Muscle of leg (tissue), 16 donors: ENCODE measurements at places on chromosomes 13 and 19. TPM values are rescaled to one million over a fixed set of nuclear protein-coding genes. Genes with fewer than 3 reads are reported as not detected.

Gene CEACAM16
- polyA plus RNA-seq = 0.58 TPM

Gene MAP4K1
- 8.4 TPM for polyA plus RNA-seq

Gene HCST
- 5.5 TPM for polyA plus RNA-seq

Gene TNFRSF19
- polyA plus RNA-seq = 13.4 TPM

Gene DHDH
- polyA plus RNA-seq = 0.45 TPM

Gene LRRC4B
- polyA plus RNA-seq = 11.9 TPM

Gene PAK4
- 17.1 TPM for polyA plus RNA-seq

DNA sequence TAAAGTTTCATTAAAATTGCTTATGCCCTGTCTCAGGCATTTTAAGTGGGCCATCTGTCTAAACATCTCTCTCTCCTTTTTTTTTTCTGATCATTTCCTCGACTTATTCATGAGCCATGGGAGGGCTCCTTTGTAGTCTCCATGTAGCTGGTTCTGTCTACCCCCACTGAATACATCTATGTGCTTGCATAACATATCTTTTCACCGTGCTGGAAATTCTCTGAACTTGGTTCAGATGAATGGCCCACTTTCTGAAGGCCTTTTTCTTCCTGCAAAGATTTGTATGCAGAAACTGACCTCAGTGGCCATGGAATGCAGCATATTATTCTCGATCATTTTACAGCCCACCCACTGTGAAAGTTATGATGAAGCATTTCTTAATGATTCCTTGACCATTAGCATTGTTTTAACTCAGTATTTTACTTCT, 225.3 kb downstream of the GGACT start:
- DNase-seq = peak; percentile 22

GRCh38 chr13:26660766-26661165, 99.8 kb downstream of the GPR12 start:
- DNase-seq = no peak

DNA sequence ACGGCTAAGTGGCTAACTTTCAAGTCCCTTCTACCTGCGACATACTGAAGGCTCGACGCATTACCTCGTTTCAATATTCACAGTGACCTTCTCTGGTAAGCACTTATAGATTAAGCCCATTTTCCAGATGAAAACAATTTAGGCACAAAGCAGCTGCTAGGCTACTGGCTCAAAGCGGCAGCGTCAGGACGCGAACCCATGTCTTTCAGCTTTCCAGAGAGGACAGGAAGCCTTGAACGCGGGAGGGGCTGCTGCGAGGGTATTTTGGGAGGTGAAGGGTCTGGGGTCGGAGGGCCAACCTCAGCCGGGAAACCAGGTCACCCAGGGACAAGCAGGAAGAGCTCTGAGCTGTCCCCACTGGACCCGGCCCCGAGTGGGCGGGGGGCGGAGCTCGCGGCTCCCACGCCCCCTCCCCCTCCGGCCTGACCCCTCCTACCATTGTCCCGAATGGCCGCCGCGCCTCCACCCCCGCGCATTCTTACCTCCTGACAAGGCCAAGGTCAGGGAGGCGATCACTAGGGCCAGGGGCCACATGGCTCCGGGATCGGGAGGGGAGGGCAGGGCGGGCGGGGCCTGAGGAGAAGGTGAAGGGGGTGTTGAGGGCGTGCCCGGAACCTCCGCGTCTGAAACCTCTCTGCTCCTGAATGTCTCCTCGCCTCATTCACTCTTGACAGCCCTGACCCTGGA, at the start of gene KLK13:
KLK13 (minus strand) TSS at position 559 of the 687 bp plus-strand sequence; CDS start at position 534, 25 bp downstream.
- DNase-seq = no peak

DNA sequence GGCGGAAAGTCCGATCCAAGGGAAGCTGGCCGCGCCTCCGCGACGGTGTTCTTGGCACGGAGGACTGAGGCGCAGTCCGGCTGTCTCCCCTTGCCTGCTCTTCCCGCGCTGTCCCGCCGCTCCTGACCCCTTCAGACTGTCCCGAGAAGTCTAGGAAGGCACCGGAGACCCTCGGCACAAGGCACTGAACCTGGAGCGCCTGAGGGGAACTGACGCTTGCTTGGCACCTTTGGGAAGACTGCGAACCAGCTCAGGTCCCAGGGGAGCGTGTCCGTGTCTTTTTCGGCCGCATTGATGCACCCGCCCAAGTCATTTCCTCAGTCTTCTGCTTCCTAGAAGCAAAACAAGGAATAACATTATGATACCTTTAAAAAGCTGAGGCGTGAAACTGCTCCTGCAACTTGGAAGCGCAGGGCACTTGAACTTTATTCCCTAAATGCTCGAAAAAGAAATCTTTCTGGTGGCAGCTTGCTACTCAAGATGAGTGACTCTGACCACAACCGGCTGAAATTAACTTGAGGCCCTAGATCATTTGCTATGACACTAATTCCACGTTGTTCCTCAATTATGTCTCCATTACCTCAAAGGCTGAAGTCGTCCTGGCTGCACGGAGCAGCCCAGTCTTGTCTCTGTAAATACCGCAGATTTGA, 735 bp upstream of the FLT1 start:
- no peak for DNase-seq

DNA sequence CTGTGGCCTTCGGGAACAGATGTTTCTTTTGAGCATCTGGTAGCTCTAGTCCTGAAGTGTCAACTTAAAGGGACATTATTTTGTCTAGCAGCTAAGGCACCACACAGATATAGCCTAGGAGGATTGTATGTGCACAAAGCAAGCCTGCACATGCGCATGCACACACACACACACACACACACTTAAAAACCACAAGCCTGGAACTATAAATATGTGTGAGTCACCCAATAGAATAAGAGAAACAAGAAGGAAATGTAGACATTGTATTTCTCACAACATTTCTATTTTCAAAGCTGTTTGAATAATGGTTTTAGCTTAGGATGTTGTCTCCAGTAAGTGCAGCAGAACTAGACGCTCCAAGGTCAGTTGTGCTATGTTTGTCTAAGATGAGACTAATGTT, 516.5 kb downstream of the SUCLA2 start:
- peak; percentile 44 for DNase-seq

- no peak for DNase-seq
Measured at GRCh38 chr13:100694722-100695508, 20.3 kb upstream of the TMTC4 start.

DNA sequence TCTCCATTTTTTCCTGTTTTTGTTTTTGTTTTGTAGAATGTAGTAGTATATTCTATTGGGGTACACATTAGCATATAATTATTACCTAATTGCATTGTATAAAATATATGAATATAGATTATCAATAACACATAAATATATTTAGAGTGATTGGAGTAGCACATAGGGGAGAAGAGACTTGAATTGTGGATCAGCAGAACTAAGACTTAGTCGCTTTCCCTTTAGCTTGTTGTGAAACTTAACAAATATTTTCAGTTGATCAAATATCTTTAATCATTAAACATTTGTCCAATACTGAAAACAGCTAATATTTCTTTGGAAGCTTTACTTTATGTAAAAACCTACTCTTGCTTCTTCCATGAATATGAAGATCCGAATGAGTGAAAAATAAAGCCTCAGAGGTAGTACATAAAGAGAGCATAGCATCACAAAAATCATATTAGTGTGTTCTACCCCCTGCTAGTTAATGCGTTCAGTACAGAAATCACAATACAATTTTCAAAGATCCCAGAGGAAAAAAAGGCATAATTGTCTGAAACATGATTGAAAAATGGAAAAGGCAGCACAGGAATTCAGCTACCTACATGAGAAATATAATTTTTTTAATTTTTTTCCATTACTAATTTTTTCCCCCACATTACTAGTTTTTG, 1348.0 kb upstream of the PRR20A start:
- DNase-seq = no peak

- DNase-seq = peak; percentile 34
Measured at GRCh38 chr13:48431431-48431830, 18.5 kb upstream of the LPAR6 start.

- DNase-seq = peak; percentile 77
Measured at GRCh38 chr13:78589206-78589605, 14.1 kb downstream of the POU4F1 start.

GRCh38 chr19:42422901-42423461, 4.2 kb downstream of the LIPE start:
- DNase-seq = peak; percentile 53

GRCh38 chr13:114272977-114273376, 8.4 kb upstream of the UPF3A start:
- DNase-seq = no peak

- no peak for DNase-seq
Measured at GRCh38 chr13:41025518-41025917, 6.4 kb upstream of the ELF1 start.

DNA sequence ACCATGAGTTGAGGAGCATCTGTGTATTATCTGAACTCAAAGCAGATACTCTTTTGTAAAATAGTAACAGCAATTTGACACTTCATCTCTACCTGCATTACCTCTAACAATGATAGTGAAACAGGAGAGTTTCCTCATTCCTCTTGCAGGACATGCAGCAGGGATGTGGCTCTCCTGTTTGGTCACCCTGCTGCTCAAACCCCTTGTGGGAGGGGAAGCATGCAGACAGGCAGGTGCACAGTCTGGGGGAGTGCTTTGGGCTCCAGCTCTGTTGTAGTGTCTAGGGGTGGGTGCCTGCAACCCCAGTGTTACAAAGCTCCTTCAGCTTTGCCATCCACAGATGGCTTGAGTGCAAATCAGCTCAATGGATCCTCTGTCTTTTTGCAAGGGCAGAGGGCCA, 827.6 kb downstream of the DACH1 start:
- no peak for DNase-seq

DNA sequence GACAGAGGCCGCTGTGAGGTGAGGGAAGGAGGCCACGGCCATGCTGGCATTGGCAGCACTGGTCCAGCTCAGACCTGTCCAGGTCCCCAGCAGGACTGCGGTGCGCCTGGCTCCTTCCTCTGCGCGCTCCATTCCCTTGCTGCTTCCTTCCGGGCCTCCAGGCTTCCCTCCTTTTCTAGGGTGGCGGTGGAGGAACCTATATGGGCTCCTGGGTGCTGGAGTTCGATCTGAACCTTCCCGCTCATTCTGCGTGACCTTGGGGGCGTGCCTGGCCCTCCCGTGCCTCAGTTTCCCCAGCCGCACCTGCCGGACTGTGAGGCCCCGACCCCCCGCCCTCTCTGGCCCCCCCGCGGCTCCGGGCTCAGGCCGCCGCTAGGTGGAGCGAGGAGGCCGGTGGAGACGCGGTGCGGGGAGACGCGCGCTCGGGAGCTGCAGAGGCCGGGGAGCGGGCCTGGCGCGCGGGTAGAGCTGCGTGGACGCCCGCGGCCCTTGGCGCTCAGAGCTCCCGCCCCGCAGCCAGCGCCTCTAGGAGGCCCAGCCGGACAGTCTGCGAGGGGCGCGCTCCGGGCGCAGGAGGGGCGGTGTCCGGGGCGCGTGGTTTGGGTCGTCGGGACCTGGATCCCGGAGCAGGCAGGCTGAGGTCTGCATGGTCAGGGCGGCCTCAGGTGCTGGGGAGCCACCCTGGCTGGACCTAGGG, 29.9 kb downstream of the EFNA2 start:
- peak; percentile 66 for DNase-seq

DNA sequence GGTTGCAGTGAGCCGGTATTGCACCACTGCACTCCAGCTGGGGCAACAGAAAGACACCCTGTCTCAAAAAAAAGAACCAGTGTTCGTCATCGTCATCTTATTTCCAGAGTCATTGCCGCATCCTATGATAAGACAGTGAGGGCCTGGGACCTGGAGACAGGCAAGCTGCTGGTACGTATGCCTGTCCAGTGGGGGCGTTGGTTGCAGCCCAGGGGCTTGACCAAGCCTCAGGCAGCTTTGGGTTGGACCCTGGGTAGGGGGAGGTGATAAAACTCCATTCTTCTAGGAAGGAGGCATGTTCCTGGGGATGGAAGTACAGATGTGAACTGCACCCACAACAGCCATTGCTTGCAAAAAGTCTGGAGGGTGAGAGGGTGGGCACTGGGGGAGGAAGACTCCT, 15.6 kb downstream of the WDR88 start:
- DNase-seq = no peak

GRCh38 chr13:113821847-113822246, 42.0 kb downstream of the GAS6 start:
- DNase-seq = no peak

- no peak for DNase-seq
Measured at GRCh38 chr19:6743714-6744380, 4.4 kb downstream of the TRIP10 start.
